ENCODE measurements at places on chromosomes 16 and 17.

GRCh38 chr17:80431246-80432195 is 16.6 kb downstream of the ENDOV start:
- no peak for DNase-seq

GRCh38 chr17:2695961-2696760 is 15.4 kb downstream of the CLUH start:
- no peak for DNase-seq

GRCh38 chr16:30065943-30066760 is 592 bp downstream of the ALDOA start:
- DNase-seq: no peak

- no peak for DNase-seq
Measured at GRCh38 chr16:57591870-57592485, 36.5 kb upstream of the ADGRG1 start.

DNA sequence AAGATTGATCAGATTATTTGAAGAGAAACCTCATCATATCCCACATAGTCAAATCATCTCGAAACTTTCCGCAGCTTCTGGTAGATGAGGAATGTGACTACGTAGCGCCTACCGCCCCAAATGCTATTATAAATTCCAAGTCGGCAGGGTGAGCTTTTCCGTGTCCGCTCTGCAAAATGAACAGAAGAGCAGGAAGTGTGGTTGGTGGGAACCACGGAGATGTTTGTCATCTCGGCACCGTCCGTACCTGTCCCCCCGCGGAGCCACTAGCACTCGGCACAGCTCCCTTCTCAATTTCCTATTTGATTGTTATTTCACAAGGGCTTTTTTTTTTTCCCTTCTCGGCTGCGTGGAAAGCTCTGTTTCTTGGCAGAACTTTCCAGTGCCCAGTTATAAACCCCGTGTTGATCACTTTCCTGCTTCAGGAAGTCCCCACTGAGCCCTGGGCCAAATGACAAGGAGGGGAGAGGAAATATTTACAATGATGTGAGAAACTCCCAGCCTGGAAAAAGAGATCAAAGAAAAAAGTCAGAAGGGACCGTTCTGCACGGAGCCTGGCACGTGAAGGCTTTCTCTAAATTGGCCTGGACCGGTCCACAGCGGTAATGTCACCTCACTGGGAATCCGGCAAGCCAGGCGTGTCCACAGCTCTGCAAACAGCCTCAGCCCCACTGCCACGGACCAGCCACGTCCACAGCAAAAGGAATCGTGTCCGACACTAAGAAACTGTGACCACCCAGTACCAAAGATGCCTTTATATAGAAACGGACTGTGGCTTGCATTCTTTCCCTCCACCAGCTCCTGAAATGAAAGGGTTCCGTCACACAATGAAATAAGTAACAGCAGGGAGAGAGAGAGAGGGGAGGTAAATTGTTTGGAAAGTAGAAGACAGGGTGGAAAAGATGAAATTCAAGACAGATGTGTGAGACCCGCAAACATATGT is 65.0 kb downstream of the MRM3 start:
- no peak for DNase-seq

DNA sequence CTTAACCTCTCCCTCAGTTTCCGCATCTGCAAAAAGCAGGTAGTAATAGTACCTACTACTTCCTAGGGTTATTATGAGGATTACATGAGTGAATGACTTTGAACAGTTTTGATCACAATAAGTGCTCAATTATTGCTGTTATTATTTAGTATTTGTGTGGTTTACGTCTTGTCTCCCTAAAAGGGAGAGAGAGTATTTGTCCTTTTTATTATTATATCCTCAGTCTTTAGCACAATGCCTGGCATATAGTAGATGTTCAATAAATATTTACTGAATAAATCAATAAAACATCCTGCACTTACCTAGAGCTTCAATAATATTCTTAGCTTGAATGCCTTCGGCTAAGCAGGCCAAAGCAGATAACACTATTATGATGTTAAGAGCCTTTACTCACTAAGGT is 160.0 kb downstream of the TANC2 start:
- DNase-seq: no peak

DNA sequence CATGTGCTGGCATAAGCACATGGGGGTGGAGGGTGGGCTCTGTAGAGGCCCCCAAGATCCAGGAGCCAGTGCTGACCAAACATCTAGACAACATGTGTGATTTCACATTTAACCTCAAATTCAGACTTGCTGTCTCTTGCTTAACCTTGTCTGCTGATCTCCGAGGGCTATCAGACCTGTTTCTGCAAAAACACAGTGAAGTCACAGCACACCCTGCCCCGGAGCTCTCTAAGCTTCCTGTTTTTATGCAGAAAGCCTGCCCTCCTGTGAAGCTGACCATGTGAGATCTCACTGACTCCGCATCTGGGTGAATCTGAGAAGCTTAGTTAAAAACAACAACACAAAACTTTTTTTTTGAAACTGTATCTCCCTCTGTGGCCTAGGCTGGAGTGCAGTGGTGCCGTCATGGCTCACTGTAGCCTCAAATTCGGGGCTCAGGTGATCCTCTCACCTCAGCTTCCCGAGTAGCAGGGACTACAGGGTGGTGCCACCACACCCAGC is 6.6 kb upstream of the DPEP2 start:
- peak; percentile 68 for DNase-seq

DNA sequence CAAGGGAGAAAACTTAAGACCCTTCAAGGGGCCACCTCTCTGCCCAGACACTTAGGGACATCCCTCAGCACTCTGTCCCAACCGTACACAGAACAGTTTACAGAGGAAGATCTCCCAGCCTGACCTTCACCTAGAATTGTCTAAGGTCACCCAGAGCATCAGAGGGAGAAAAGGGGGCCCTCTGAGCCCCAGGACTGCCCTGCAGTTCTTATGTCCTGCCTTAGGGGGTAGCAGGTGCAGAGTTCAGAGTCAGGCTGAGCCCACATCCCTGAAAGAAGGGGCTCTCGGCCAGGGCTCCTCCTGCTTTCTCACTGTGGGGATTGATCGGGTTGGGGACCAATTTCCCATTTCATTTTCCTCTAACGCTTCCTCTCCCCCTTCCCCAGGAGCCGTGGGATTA is 15.4 kb downstream of the CA4 start:
- DNase-seq: no peak

GRCh38 chr17:72430611-72431432 is 310.0 kb downstream of the SOX9 start:
- no peak for DNase-seq

DNA sequence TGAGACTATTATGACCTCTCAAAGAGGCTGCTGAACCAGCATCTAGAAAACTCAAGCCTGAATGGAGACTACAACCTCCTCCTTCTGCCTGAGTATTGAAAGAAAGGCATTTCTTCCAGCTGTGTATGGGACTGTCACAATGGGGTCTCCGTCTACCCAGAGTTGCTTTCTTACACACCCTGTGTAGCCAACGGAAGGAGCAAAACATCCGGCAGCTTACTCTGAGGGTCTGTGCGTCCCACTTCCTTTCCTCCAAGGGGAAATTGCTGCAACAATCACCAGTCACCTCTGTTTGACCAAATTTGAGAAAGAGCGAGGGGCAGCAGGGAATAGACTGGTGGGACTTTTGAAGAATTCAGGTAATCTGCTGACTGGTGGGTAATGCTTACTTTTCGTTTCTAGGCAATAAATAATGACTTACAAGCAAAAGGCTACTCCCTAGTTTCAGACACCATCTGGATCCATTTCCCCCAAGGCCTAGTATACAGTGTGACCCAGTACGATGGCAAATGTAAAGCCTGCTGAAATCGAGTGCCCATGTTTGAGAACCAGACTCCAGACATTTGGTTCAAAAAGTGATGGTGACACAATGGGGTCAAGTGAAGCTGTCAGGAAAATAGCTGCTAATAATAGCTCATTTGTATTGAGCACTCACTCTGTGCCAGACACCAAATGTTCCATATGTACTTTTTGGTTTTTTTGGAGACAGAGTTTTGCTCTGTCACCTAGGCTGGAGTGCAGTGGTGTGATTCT is 81.7 kb downstream of the YPEL2 start:
- DNase-seq: no peak

GRCh38 chr17:38460082-38460715 is 31.9 kb downstream of the ARHGAP23 start:
- DNase-seq: no peak

- no peak for DNase-seq
Measured at GRCh38 chr16:1539720-1540555, 6.5 kb downstream of the TMEM204 start.

DNA sequence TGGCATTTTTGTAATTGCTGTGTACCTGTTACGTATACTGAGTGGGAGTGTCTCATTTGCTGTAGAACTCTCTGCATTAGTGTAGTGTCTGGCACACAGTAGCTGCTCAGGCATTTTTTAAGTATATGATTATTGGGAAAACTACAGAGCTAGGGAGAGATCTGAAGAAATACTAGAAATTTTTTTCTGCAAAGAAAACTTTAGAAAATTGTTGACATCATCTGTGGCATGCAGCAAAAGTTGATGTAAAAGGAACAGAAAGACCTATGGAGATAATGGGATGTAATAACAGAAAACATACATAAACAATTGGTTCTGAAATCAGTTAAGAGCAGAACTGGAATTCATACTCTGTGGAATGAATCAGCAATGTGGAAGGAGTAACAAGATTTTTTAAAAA is 11.6 kb downstream of the CLTC start:
- DNase-seq: no peak

- DNase-seq: no peak
Measured at GRCh38 chr17:78583091-78583490, 5.9 kb upstream of the DNAH17 start.

GRCh38 chr16:86410081-86410480 is 100.2 kb upstream of the FOXF1 start:
- no peak for DNase-seq

DNA sequence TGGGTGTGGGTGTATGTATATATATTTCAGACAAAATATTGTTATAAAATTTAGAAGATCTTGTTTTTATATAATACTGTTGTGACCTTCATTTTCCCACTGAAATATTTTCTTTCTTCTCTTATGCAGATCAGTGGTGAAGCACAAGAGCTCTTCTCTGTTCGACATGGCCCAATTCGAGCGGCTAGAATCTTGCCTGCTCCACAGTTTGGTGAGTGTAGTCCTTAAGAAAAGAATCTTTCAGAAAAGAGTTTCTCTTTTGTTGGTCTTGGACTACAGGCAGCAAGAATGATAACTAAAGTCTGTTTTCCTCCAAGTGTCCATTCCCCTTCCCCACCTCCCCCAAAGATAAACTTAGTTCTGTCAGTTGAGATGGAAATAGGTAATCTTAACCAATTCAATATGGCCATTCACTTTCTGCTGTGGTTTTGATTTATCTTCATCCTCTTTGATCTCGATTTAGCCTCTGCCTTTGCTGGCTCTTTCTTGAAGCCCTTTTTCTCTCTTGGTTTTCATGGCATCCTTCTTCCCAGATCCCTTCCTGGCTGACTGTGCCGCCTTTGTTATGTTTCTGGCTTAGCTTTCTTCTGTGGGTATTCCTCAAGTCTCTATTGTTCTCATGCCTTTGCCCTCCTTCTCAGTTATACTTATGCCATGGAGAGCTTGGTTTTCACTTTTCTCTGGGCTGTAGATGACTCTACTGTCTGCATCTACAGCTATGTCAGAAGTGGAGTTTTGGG is 69.6 kb downstream of the BCAS3 start:
- DNase-seq: no peak

GRCh38 chr16:49623501-49624266 is 232.2 kb downstream of the ZNF423 start:
- DNase-seq: no peak

DNA sequence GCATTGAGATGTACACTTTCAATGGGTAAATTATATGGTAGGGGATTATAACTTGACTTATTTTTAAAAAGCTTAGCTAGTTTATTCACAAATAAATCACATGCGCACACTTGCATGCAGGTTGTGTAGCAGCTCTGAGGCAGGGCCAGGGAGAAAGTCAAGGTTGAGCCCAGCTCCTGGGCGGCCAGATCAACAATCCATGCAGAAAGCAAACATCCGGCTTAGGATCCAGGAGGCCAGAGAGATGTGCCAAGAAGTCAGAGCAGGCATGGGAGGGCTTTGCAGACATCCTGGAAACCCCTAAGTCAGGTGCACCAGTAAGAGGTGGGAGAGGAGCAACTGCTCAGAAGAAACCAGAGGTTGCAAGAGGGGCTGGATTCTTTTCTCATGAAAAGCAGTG is 186.5 kb downstream of the AXIN2 start:
- DNase-seq: no peak

DNA sequence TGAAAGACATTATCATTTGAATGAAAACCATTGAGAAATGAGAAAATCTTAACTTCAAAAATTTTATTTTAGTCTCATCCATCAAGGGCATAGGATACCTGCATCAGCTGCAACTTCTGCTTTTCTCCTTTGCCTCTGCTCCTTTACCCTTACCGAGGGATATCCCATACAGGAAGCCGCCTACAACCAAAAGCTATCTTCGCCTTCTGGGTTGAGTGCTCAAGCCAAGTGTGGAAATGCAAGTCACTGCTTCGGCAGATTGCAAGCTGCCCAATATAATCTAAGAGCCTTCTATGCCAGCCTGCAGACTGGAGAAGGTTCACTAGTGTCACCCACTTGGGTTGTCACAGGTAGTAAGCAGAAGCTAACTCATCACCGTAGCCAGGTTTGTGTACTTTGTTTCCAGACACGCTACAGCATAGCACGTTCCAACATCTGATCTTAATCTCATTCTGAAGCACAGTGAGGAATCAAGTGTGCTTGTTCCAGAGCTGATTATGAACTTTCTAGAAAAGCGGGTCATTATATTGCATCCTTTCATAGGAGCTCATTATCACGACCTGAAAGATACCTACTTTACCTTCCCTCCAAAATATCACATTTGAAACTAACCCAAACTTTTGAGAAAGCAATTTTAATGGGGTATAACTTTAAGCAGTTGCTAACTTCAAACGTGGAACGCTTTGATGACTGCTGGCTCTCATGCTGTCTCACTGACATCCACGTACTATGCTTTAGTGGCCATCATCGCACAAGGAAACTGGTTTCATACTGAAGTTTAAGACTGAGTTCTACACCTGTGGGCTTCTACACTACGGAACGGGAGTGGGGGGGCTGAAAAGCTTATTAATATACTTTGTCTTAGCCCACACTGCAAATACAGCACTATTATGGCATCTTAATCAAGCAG is 8.0 kb upstream of the UNK start:
- no peak for DNase-seq

- no peak for DNase-seq
Measured at GRCh38 chr17:38896346-38896954, 26.6 kb downstream of the LASP1 start.

- DNase-seq: no peak
Measured at GRCh38 chr17:57584050-57584551, 161.0 kb downstream of the CCDC182 start.

- no peak for DNase-seq
Measured at GRCh38 chr17:75090871-75091854, 3.4 kb downstream of the SLC16A5 start.
